ENCODE measurements at places on chromosomes 4 and X. TPM values are rescaled to one million over a fixed set of nuclear protein-coding genes. Genes with fewer than 3 reads are reported as not detected.

The TNMD gene
- not detected for total RNA-seq

The XK gene
- total RNA-seq, result under 0.01 TPM

The IL13RA2 gene
- total RNA-seq, result 1.1 TPM

The FRG1 gene
- total RNA-seq, result 35.7 TPM

The COL4A5 gene
- total RNA-seq, result 0.36 TPM

The CXCL6 gene
- total RNA-seq, result not detected

The KLB gene
- not detected for total RNA-seq

The WDFY3 gene
- total RNA-seq, result 98.1 TPM

The ARAF gene
- 18.9 TPM for total RNA-seq

The SPANXC gene
- not detected for total RNA-seq

The FHDC1 gene
- total RNA-seq, result 0.36 TPM

The GAGE13 gene
- total RNA-seq, result not detected

The GPM6B gene
- 1.1 TPM for total RNA-seq

The TDO2 gene
- total RNA-seq, result 1.4 TPM

All from osteoblast (primary cell).